ENCODE measurements at places on chromosomes 7 and 10.

DNA sequence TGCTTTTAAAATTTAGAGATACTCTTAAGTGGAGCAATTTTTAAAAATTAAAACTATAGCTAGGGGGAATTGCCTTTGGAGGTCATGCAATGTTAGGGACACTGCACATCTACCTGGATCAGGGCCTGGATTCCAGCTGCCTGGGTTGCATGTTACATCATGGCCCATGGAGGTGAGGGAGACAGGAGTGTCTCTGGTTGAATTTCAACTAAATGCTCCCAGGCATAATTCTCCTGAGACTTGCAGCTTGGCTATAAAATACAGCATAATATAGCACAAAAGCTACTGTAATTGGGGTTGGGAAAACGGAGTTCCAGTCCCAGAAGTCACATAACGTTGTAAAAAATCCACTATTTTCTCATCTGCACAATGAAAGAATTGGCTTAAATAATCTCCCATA is 782.5 kb downstream of the LRMDA start:
- no peak for DNase-seq

- DNase-seq: no peak
These were observed 29.0 kb downstream of the DENND2A start for GRCh38 chr7:140611641-140612040.

GRCh38 chr7:100706672-100707311 is 871 bp downstream of the POP7 start:
- no peak for DNase-seq

DNA sequence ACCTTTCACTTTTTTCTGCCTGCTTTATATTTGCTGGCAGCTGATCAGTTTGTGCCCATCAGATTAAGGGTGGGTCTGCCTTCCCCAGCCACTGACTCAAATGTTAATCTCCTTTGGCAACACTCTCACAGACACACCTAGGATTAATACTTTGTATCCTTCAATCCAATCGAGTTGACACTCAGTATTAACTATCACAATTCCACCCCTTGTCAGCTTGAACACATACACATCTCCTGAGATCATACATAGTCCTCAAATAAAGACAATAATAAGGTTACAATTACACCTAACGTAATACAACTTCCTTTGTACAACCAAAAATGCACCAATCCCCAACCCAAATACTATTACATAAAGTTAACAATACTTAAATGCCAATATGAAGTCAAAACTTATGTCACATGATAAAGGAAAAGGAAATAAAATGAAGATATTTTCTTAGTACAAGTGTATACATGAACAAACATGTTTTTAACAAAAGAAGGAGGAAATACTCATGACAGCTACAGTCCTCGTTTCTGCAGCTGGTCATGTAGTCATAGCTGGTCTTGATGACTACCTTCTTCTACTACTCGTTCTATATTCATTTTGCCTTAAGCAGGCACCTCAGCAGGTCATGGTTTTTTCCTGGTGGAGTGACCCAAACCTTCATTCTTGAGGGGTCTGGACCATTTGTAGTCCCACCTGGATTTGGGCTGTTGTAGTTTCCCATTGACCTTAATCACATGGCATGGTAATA is 96.7 kb upstream of the CABCOCO1 start:
- DNase-seq: no peak

DNA sequence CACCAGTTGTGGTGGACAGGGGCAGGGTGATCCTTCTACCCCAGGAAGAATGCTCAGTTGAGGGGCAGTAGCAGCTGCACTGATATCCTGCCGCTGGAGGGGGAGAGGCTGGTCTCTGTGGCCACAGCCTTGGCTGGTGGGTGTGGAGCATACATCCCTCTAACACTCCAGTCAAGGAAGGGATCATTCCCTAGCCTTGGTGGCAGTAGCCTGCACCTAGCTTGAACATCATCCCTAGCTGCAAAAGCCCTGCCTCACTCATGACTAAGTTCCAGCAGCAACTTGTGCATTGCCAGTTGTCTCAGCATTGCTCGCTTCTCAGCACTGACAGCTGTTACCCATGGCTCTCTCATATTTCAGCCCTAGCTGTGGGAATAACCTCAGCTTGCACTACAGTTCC is 688.9 kb upstream of the POT1 start:
- DNase-seq: no peak

DNA sequence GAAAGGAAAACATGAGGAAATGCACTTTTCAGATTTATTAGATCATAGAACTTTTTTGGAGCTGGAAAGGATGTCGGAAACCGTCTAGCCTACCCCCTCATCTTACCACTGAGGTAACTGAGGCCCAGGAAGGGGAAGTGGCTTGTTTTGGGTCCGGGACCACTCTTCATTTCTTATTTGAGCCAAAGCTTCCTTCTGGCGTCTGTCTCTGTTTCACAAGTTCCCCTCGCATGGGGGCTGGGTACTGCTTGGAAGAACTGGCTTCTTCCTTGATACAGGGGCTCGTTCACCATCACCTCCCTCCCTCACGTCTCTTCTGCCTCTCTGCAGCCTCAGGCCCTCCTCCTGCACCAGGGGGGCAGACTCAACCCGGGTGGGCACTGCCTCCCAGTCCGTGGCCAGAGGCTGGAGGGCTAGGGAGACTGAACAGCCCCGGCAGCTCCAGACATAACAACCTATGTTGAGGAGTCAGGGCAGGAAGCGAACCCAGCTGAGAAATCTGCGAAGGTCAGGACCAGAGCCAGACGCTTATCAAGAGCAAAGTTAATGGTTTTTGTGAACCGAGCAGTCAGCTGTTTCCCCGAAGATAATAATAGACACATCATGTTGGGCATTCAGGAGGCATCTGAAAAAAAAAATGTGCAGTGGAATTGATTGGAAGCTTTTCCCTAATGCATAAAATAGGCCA is 12.9 kb downstream of the HTRA1 start:
- DNase-seq: no peak

DNA sequence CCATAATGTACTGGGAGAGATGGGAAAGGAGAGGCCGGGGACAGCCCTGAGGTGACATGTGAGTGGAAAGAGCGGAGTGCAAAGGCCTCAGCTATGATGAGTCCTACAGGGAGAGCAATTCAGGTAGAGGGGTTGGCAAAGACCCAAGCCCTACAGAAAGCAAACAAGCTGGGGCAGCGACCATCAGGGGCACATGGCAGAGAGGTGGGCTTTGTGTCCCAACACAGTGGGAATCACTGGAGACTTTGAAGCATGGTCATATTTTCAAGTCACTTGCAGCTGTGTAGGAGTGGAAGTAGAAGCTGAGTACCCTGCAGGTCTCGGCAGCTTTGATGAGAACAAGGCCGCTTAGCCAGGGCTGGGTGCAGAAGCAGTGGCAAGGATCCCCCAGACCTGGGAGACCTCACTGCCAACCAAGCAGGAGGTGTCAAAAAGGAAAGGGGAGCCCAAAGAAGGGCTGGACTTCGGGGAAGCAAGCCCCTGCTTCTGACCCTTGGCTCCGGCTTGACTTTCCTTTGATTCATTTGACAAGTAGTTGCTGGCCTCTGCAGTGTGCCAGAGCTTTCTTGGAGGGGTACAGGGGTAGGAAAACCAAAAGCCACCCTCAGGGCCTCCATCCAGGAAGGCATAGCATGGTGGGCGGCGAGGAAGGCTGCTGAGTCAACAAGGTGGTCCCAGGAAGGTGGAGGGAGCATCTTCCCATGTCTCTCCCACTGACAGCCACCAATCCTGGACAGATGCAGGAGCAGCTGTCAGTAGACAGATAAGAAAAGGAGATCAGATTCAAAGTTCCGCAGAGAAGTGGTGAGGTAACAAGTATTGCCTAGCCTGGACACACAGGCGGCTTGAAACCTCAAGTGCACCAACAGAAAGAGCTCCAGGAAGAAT is 1.9 kb upstream of the PGAM2 start:
- DNase-seq: no peak

GRCh38 chr10:70496341-70497119 is 18.0 kb downstream of the PALD1 start:
- DNase-seq: no peak

DNA sequence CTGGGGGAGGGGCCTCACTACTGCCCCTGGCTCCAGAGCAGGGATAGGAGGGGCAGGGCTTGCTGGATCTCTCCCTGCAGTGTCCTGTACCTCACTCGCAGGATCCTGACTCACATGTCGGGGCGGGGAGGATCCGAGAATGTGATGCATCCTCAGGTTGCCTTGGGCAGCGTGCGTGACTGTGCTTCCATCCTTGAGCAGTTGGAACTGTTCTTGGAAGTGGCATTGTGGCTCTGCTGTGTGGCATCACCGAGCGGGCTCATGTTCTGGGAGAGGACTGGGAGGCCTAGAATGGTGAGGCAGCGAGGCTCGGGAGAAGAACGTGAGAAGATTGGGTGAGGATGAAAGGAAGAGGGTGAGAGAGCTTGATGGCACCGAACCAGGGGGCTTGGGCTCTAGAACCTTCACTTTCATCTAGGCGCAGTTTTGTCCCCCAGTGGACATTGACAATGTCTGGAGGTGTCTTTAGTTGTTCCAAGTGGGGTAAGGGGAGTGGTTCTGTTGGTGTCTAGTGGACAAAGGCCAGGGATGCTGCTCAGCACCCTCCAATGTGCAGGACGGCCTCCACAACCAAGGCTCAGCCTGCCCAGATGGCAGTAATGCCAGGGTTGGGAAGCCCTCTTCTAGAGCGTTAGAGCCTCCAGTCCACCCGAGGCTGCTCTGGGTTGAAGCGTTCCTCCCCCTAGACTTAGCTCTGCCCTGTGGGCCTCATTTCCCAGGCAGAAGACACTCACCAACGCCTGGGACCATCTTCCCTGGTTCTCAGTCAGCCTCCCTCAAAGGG is 8.4 kb downstream of the RARRES2 start:
- DNase-seq: no peak

DNA sequence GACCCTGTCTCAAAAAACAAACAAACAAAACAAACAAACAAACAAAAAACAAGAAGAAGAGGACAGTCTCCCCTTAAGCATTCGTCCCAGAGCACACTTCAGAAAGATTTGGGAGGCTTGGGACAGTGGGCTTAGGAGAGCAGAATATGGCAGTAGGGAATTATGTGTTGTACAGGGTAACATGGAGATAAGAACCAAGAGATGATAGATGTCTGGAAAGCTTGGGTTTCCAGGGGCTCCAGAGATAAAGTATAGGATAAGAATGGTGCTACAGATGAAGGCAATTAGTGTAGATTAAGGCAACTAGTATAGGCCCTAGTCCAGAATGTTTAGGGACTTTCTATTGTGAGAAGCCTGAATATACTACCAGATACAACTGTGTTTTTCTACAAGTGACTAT is 934.9 kb upstream of the AUTS2 start:
- DNase-seq: no peak

Data from activated T-cell treated with anti-CD3 and anti-CD28 coated beads for 1 hour (primary cell).